ENCODE measurements at places on chromosomes 12 and 14. TPM values are rescaled to one million over a fixed set of nuclear protein-coding genes. Genes with fewer than 3 reads are reported as not detected.

Gene KRT71
- not detected for total RNA-seq

Gene RFC5
- total RNA-seq = 43.6 TPM

Gene LHX5
- total RNA-seq = not detected

Gene SPTLC2
- total RNA-seq = 23.6 TPM

Gene MUCL1
- total RNA-seq = not detected

Gene CEBPE
- not detected for total RNA-seq

Gene ASIC1
- 6.4 TPM for total RNA-seq

Gene KRT5
- total RNA-seq = not detected

Gene TEX52
- not detected for total RNA-seq

Gene TMEM63C
- total RNA-seq = 1.0 TPM

Gene RND1
- 14.4 TPM for total RNA-seq

Gene SLC10A1
- total RNA-seq = not detected

Gene DAO
- total RNA-seq = not detected

Gene CIROP
- total RNA-seq = not detected

Gene CLEC4A
- not detected for total RNA-seq

Gene HIF1A
- 185 TPM for total RNA-seq

Gene AQP2
- not detected for total RNA-seq

Gene CD69
- total RNA-seq = not detected

Gene CPNE8
- total RNA-seq = 7.9 TPM

Gene HIGD1C
- total RNA-seq = not detected

Gene GPR65
- not detected for total RNA-seq

Measured in A549 treated with RU486 at 1 μM for 4 hours (cell line).